Esophagus squamous epithelium (tissue), 5 donors: ENCODE measurements at places on chromosomes 1 and 21.

DNA sequence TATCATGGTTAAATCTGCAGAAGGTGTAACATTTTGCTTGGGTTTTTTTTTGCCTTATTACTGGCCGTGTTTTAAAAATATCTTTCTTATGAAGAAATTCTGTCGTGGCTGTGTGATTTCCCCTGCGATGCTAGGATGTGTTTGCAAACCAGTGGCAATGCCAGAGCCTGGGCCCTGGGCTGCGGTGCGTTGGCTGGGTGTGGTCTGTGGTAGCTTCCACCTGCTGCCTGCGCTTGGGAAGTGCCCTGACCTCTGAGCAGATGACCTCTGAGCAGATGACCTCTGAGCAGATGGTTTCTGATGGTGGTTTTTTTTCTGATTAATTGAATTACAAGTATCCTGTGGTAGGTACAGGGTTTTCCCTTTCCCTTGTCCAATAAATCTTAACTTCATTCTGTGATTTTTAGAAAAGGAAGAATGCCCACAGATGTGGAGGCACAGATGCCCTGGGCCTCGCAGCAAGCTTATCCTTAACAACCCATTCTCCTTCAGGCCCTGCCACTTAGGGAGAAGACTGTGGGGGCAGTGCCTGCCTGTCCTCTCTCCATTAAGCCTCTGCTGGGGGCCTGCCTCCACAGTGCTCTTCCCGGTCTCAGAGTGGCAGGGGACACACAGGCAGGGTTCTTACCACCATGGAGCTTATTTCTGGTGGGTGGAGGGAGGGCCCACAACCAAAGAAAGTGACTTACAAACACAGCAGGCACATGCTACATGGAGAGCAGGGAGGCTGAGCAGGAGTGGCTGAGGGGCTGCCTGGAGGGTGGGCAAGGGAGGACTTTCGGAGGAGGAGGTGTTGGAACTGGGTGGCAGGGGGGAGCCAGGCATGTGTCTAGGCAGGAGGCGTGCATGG lies 81.7 kb downstream of the PCBP3 start:
- no peak for DNase-seq

- no peak for DNase-seq
Measured at GRCh38 chr1:37478451-37478881, 4.1 kb downstream of the ZC3H12A start.

- no peak for DNase-seq
Measured at GRCh38 chr1:55781944-55782482, 566.8 kb upstream of the USP24 start.

DNA sequence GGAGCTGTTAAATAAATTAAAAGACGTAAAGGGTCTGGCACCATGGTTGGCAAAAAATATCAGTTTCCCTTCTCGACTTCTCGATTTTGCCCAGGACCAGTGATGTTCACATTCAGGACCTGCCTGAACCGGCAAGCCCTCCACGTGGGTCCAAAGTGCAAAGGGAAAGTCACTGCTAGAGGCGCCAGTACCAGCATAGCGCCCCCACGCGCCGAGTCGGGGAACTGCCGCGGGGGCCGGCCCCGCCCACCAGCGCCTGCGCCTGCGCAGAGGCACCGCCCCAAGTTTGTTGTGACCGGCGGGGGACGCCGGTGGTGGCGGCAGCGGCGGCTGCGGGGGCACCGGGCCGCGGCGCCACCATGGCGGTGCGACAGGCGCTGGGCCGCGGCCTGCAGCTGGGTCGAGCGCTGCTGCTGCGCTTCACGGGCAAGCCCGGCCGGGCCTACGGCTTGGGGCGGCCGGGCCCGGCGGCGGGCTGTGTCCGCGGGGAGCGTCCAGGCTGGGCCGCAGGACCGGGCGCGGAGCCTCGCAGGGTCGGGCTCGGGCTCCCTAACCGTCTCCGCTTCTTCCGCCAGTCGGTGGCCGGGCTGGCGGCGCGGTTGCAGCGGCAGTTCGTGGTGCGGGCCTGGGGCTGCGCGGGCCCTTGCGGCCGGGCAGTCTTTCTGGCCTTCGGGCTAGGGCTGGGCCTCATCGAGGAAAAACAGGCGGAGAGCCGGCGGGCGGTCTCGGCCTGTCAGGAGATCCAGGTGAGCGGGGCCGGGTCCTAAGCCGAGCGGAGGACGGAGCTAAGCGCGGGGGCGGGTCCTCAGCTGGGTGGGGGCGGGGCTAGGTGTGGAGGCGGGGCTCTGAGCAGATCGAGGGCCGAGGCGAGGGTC lies at the start of gene PINK1:
Gene PINK1, plus strand, starts transcription at position 269 of the 875 bp plus-strand sequence. Its CDS starts 91 bp downstream, at position 360.
- no peak for DNase-seq

- no peak for DNase-seq
Measured at GRCh38 chr1:16260814-16261213, 23.8 kb upstream of the CPLANE2 start.

DNA sequence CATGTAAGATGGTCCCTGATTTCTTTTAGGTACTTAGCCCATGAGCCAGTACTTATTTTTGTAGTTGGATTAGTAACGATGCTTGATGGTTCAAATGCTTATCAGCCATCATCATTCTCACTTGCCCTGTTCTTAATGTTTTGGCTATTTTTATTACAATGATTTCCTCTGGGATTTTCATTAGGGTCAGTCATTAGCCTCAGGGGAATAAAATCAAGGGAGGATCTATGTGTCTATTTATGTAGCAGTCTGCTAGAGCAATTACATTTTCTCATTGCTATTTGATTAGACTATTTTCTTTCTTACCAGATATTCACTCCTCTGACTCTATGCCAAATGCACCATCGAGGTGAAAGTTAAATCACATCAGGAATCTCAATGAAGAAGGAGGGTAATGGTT lies 10.9 kb upstream of the CCT8 start:
- no peak for DNase-seq

GRCh38 chr1:52857443-52857842 lies 14.9 kb downstream of the ZYG11A start:
- no peak for DNase-seq

DNA sequence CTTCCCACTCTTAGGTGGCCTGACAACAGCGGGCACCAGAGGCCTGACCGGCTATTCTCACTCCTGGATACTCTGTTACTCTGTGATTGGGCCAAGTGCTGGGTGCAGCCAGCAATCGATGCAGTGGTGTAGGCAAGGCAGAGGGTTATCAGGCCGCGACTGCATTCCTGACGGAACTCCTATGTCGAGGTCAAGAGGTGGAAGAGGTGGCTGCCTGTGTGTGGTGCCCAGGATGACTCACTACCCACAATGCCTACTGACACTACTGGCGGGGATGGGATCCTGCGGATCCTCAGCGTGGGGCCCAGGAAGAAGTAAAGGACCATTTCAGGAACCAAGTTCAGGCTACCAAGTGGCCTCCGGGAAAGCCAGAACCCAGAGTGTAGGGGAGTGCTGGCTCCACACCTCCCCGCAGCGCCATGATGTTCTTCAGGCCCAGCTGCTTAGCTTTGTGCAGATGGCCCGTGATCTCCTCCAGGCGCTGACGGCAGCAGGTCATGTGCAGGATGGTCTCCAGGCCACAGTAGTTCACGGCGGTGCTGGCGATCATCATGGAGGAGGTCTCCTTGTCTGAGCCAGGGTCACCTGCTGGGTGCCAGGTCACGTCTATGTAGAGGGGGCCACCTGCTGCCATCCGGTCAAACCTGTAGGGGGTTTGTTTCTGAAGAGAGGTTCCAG lies 4.9 kb downstream of the MTHFR start:
- no peak for DNase-seq

GRCh38 chr1:206417774-206418614 lies 52.3 kb upstream of the IKBKE start:
- DNase-seq = no peak

DNA sequence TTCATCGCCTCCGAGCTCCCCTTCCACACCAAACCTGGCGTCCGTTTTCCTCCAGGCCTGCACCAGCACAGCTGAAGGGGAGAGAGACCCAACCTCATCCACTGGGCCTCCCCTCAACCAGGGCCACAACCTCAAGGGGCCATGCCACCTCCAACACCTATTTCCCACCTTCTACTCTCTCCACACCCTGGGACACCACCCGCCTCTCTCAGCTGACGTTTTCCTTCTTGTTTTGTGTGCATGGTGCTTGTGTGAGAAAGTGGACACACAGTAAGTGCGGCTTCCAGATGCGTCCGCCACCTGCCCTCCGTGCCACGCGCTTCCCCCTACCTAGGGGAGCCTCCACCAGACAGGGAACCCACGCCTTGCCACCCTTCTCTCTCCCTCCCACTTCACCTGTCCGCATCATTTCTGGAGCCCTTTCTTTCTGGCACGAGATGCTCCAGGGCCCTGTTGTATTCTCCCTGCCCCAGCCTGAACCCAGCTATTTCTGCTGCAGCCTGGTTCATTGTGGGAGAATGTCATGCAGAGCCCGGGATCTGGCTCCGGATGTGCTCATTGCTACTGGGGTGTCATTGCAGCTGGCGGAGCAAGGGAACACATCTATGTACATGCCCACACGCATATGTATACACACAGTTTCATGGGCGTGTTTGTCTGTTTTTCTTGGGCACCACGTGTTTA lies 1.3 kb upstream of the GNB1 start:
- DNase-seq = no peak

GRCh38 chr1:180854456-180854855 lies 58.2 kb upstream of the KIAA1614 start:
- DNase-seq = no peak

DNA sequence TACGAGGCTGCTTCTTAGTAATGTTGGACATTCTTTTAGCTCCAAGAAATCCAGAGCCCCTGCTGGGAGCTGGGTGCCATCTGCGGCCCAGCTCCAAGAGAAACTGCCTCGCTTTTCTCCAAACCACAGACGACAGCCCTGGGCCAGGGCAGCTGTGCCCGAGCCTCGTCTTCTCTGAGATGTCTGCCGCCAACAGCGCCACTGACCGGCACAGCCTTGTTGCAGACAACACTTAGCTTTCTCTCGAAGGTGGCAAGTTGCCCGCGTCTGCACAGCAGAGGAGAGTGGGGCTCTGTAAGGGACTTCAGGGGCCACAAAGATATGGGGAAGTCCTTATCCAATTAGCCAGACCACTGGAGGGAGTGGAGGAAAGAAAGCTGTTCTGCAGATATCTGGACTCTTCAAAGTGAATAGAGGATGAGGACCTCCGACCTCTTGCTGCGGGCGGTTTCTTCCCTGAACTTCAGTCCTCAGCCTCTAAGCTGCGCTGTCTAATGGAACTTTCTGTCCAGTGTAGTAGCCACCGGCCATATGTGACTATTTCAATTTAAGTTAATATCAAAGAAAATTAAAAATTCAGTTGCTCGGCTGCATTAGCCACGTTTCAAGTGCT lies 63.9 kb upstream of the DISP3 start:
- DNase-seq = no peak

GRCh38 chr1:176174108-176174507 lies 33.0 kb downstream of the COP1 start:
- DNase-seq = no peak

GRCh38 chr21:35824136-35824535 lies 236.2 kb downstream of the SETD4 start:
- DNase-seq = no peak

DNA sequence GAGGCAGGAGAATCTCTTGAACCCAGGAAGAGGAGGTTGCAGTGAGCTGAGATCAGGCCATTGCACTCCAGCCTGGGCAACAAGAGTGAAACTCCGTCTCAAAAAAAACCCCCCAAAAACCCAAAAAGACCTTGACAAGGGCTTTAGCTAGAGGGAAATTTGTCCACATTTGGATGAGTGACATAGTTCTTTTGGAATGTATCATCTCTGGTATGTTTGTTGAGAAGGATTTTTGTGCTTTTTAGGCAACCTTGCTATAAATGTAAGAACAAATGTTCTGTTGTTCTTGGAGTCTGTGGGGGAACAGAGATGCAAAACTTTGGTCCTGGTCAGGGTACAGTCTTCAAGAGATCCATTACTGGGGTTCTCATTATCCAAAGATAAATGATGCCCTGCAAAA lies 28.9 kb downstream of the INAVA start:
- no peak for DNase-seq

DNA sequence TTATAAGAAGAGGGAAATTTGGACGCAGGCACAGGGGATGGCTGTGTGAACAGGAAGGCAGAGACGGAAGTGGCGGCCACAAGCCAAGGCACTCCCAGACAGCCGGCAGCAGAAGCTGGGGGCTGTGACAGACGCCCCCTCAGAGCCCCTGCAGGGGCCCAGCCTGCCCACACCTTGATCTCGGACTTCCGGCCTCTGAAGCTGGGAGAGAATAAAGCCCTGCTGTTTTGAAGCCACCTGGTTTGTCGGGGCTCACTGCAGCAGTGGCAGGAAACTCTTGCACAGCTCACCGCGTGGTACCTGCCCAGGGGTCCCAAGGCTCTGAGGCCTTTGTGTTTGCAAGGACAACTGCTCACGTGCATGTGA lies 13.7 kb downstream of the MEGF6 start:
- DNase-seq = no peak

- no peak for DNase-seq
Measured at GRCh38 chr21:29208044-29208681, 77.7 kb downstream of the MAP3K7CL start.

- no peak for DNase-seq
Measured at GRCh38 chr1:13922466-13923110, 222.6 kb downstream of the PRDM2 start.

GRCh38 chr1:71245246-71245645 lies 164.4 kb upstream of the ZRANB2 start:
- DNase-seq = no peak

DNA sequence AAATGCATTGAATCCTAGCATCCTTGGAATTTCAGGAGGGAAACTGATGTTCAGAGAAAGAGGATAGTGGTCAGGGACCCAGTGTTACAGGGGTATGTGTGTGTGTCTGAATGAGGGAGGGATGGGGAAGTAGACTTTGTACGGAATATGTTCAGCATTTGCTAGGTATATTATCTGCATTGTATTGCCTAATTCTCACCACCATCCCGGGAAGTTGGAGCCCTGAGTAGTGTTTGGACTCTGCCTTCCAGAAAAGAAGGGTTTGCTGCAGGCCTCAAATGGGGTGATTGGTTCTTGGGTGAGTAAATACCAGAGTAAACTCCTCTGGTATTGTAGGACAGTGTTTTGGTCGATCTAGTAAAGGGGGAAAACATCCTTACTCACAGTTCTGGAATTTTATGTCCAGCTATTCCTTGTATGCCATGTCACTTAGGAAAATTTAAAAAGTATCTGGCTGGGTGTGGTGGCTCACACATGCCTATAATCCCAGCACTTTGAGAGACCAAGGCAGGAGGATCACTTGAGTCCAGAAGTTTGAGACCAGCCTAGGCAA lies 7.1 kb upstream of the ZNF496 start:
- no peak for DNase-seq

DNA sequence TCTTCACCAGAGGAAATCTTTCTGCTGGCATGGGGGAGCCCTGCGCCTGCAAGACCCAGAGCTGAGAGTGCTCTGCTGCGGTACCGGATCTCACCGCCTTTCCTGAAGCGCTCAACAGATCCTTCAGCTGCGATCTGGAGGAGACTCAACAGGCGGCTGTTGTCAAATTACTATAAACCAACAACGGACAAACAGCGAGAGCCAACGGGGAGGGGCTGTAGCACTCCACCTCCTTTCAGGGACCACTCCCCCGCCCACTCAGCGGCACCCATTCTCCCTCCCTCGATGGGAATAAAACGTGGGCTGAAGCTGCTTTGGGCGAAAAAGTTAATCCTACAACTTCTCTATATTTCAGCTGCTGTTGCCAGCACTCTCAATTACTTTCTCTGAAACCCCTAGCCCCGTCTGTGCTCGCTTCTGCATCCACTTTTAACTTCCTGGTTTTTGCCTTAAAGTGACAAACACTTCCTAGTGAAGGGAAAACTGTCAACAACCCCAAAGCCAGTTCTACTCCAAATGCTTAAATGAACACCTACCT lies at the start of gene FMO5:
Gene FMO5, minus strand, starts transcription at position 147 of the 538 bp plus-strand sequence. CDS start 310 bp downstream, outside the sequence.
- no peak for DNase-seq

GRCh38 chr1:110008971-110009565 lies 24.5 kb downstream of the AHCYL1 start:
- DNase-seq = no peak

- DNase-seq = no peak
Measured at GRCh38 chr1:24536391-24536840, 19.5 kb upstream of the NCMAP start.
